Activated CD4-positive, CD25-positive, alpha-beta regulatory T cell treated with anti-CD3 and anti-CD28 coated beads, Interleukin-2, amount 50 U/mL, for 24 hours (primary cell): ENCODE measurements at places on chromosomes 6 and 20.

DNA sequence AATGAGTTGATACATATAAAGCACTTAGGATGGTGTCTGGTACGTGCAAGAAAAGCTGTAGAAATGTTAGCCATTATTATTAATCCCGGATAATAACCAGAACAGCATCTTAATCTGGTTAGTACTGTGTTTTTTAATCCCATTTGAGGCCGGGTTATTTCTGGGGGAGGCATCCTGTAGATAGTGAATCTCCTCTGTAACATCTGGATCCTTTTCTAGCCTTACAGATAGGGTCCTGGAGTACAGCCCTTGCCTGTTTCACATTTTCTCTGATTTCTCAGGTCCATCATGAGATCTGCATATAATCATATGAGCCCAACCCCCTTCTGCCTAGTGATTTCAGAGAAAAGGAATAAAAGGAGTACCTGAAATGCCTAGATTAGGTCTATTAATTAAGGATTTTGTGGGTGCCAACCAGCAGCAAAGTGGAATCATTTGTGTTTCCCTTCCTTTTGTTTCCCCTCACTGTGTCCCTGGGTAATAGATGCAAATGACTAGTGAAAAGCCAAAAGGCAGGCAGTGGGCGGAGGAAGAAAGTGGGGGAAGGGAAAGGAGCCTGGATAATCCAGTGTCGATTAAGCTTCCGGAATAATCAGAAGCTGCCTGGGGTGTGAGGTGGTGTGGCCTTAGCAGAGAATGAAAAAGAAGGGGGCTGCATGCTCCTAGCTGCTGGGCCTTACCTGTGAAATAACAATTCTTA, 88.9 kb downstream of the SOBP start:
- no peak for ATAC-seq

- ATAC-seq: no peak
Observed at GRCh38 chr6:134853111-134854055, 96.5 kb downstream of the ALDH8A1 start.

GRCh38 chr6:24959319-24959718, 23.6 kb upstream of the RIPOR2 start:
- no peak for ATAC-seq

DNA sequence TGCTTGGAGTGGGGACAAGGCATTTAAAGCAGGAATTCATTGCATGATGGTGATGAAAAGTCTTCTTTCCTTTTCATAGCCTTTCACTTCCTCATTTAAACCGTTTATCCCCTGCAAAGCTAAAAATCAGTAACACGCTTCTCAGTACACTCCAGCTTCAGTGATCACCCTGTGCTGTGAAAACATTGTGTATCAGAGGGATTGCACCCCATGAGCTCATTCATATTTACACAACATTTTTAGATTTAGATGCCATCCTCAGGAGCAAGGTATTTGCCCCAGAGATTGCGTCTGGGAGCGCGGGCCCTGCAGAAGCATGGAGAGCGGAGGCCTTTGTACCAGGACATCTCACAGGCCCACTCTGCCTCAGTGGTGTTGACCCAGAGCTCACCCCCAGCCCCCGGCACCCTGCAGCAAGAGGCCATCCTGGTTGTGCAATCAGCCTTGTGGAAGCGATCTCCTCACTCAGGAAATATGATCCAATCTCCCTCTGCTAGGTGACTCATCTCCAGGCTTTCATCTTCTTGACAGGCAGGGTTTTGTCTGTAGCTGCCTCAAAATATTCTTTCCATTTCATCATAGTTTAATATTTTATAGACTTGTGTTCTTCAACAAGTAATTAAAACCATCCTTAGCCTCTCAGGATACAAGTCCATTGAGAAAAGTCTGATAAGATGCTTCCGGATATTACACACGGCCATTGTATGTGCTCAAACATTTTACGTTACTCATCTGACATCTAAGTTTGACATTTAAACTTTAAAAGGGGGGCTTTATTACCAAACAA, 38.9 kb upstream of the THBS2 start:
- no peak for ATAC-seq

GRCh38 chr6:134035823-134036296, 16.6 kb downstream of the SLC2A12 start:
- ATAC-seq: no peak
